ENCODE measurements at places on chromosomes 1 and 21.

DNA sequence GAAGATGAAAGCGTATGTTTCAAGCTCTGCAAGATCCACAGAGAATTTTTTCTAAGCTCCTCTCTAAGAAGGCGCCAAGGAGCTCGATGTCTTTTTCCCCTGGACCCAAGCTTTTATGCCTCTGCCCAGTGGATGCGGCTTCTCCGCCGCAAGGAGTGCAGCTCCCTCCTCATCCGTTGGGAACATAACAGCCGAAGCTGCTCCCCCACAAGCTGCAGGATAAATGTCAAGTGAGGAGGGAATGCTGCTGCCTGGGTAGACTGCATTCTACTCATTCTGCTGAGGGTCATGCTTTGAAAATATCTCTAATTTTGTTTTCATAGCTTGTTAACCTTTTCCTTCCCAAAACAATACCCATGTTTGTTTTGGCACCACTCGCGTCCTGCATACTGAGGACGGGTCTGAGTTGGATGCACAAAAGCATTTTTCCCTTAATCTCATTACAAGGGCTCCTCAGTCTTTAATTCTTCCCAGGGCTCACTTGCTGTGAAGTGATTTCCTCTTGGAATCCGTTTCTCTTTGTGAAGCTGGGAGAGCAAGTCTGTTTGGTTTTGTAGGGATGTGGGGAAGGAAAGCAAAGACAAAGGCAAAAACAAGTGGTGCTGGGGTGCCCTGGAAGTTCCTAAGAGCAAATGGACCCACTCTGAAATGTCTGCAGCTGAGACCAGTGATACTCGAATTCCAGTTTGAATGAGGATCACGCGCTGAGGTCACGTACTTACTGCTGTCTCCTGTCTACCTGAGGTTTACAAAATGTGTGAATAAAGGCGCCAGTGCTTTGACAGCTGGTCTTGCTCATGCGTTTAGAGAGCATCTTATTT lies 134.0 kb upstream of the IRF2BP2 start:
- no peak for DNase-seq

DNA sequence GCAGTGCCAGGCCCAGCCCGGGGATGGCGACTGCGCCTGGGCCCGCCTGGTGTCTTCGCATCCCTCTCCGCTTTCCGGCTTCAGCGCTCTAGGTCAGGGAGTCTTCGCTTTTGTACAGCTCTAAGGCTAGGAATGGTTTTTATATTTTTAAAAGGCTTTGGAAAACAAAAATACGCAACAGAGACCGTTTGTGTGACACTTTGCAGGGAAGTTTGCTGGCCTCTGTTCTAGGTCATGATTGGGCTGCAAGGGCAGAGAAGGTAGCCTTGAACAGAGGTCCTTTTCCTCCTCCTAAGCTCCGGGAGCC lies 719 bp downstream of the SOD1 start:
- no peak for DNase-seq

DNA sequence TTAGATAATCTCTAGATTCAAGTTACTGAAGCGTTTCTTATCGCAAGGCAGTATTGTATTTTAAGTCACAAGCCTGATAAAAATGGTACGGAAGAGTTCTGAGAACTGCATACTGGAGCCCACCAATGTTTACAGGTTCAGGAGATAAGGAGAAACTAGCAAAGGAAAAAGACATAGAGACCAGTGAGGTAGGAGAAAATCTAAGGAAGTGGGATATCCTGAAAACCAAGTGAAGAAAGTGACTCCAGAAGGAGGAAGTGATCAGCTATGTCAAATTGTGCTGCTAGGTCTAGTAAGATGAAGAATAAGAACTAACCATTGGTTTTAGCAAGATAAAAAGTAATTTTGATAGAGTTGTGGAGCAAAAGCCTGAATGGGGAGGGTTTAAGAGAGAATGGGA lies 31.0 kb upstream of the ACADM start:
- DNase-seq: no peak

DNA sequence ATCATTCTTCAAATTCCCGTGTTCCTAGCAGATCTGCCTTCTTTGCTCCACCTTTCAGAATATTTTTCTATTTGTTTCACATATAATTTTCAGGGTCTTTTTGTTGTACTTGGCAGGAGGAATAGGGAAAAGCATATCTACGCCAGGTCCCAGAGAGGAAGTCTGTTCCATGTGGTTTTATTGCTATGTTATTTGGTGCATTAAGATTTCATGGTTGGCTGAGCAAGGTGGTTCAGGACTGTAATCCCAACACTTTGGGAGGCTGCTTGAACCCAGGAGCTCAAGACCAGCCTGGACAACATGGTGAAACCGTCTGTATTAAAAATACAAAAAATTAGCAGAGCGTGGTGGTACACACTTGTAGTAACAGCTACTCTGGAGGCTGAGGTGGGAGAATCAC lies 36.1 kb downstream of the COL6A1 start:
- no peak for DNase-seq

- no peak for DNase-seq
Observed at GRCh38 chr1:94602802-94603625, 61.5 kb upstream of the F3 start.

GRCh38 chr21:45827881-45828579 lies 153.5 kb upstream of the COL6A1 start:
- no peak for DNase-seq

- no peak for DNase-seq
Observed at GRCh38 chr1:243844186-243844585, 5.9 kb downstream of the AKT3 start.

DNA sequence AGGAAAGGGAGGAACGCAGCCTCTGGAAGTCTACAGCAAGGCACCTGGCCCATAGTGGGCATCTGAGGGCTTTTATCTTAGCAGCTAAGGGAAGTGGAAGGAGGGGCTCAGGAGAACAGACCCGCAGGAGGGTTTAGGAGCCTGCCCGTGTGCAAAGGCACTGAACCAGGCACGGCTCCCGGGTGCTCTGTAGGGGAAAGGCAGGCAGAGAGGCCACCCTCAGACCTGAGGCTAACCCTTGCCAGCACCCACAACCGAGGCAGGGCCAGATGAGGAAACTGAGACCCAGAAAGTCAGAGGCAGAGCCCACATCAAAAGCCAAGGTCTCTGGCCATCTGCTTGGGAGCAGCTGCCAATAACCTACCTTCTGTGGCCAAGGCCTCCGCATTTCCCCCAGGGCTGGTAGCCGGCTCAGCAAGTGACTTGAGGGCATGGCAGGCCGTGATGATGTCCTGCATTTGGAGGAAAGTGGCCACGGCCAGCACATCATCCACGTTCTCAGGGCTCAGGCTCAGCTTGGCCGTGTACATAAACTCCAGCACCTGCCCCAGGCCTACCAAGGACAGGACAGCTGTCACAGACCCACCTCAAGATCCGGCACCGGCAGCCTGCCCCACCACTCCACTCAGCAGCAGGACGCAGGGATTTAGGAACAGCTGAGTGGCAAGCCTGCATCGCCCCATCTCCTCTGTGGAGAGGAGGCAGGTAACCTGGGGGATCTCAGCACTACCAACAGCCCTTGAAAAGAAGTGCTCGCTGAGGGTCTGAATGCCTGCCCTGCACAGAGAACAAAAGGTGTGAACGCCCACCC lies 29.1 kb downstream of the ZBTB17 start:
- DNase-seq: no peak

- DNase-seq: no peak
Observed at GRCh38 chr1:63428815-63429214, 61.4 kb downstream of the ALG6 start.

GRCh38 chr1:103111926-103112325 lies 3.6 kb upstream of the COL11A1 start:
- no peak for DNase-seq

- peak; percentile 41 for DNase-seq
Observed at GRCh38 chr21:25733859-25734653, 648 bp downstream of the ATP5PF start.

- DNase-seq: no peak
Observed at GRCh38 chr21:35197992-35198431, 148.9 kb upstream of the RUNX1 start.

DNA sequence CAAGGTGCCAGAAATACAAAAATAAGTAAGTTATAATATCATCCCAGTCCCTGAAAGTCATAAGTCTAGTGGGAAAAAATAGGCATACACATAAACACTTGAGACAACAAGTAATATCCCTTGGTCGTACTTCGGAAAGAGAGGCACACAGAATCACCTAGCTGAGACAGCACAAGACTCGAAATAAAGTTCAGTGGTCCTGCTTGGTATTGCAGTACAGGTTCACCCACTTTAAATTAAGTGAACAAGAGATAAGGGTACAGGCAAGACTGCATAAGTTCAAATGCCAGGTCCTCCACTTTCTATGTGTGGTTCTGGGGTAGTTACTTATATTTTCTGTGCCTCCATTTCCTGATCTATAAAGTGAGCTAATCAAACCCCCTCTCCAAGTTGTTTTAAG lies 47.6 kb downstream of the SEC16B start:
- no peak for DNase-seq

DNA sequence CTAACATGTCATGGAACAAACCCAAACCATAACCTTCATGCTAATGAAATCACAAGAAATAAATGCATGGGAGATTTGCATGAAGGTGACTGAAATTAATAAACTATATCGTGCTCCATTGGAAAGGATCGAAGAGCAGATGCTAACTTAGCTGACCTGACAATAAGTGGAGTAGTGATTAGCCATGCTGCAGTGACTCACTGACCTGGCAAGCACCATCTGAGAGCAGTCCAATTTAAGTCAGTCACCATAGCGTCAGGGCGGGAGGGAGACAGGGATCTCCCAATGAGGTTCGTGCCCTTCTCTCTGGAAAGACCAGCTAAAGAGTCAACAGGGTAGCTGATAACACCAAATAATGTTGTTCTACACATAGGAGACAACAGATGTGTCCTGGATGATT lies 21.5 kb downstream of the OLIG2 start:
- no peak for DNase-seq

DNA sequence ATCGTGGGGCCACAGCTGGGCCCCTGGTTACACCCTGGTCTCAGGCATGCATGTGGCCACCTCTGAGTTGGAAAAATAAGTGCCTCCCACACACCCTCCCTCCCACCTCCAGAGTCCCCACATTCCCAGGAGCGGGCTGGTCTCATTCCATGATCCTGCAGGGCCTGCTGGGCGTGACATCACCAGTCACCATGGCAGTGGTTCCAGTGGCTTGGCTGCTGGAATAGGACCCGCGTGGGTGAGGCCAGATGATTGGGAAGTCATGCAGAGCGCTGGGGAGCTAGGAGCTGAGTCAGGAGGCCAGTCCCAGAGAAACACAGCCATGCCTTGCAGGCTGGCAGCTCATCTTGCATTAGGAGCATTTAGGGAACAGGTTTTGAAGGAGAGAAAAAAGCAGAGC lies 125.4 kb upstream of the TMEM51 start:
- DNase-seq: no peak

Measured in stimulated activated CD4-positive, alpha-beta T cell treated with anti-CD3 and anti-CD28 coated beads, Interleukin-12 subunit alpha, Interleukin-12 subunit beta, amount 100 ng/mL, for 4 hours (primary cell).